ENCODE measurements at places on chromosomes 3 and 15.

GRCh38 chr3:144011251-144011799 is 39.7 kb downstream of the DIPK2A start:
- no peak for DNase-seq

GRCh38 chr3:192434186-192434585 is 293.2 kb downstream of the FGF12 start:
- no peak for DNase-seq

DNA sequence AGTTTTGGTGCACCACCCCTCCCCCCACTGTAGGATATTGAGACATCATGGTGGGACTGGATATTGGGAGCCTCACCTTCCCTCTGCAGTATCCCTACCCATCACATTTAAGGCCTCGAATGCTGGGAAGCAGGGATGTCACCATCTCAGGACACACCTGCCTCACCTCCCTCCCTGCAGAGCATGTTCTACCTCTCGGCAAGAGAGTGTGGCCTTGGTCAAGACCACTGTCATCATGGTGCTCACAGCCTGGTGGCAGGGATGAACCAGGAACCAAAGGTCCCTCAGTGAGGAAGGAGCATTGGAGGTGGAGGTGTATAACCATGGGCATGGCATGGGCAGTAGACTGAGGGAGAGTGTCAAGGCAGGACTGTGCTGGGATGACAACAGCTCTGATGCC is 104.8 kb downstream of the CORO2B start:
- no peak for DNase-seq

DNA sequence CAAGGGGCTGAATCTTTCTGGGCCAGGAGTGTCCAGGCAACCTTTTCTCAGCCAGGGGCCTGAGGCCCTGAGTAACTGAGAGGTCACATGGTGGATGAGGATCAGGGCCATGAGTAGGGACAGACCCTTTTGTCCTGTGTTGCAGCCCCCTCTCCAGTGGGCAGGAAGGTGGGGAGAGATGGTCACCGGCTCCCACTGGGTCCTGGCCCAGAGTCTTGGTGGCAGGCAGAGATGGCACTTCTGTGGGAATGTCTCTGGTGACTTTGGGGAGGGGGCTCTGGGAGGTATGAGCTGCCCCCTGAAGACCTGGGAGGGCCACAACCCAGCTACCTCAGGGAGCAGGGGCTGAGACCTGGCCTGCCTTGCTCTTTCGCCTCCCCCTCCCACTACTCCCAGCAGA is 6.8 kb downstream of the ESYT3 start:
- DNase-seq = no peak

DNA sequence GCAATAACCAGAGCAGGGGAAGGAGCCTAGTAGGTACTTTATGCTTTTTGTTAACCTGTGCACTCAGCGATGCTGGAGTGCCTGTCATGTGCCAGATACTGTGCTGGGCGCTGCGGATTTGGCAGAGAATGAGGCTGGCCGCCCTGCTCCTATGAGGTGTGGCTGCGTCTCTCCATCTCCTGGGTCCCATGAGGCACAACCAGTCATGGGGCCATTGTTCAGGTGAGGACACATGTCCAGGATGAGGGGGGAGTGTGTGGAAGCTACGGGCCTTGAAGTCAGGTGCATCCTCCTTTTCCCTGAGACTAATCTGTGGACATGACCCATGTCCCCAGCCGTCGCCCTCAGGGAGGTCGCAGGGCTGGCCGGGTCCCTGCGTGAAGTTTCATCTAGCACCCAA is 963 bp upstream of the TXNRD3 start:
- no peak for DNase-seq

GRCh38 chr3:156705761-156706616 is 31.6 kb downstream of the TIPARP start:
- no peak for DNase-seq

DNA sequence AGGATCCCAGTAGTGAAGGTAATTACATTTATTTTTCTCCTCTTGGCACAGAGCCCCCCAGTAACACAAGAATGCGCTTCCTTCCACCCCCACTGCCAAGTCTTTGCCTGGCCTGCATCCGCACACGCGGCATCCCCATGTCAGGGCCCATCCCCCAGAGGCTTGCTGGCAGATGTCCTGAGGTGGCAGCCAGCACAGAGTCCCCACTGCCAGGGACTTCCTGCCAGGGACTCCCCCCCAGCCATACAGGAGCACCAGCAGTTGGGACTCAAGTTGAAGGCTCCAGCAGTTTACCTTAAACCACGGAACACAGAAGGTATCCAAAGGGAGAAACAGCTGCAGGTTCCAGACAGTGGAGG is 41.0 kb downstream of the MEGF11 start:
- DNase-seq = no peak

DNA sequence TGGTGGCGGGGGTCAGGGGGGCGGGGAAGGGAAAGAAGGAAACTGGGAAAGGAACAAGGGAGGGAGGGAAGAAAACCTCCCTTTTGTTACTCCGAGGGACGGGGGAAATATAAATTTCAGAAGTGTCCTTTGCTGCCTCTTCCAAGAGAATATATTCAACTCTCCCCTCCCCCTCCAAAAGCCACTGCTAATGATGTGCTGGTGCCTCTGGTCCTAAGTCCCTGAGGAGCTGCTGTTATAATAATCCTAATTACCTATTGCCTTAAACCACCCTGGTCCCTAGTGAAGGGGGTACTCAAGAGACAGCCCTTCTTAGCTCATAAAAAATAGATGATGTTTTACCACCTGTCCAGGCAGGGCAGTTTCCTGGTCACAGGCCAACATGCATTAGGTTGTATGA is 118.3 kb upstream of the TRIM42 start:
- no peak for DNase-seq

- DNase-seq = no peak
These were observed 123.3 kb upstream of the CHL1 start for GRCh38 chr3:73271-73670.

- DNase-seq = no peak
These were observed 27.1 kb upstream of the TPRG1 start for GRCh38 chr3:189144645-189145044.
